ENCODE measurements at places on chromosomes 3 and 15. TPM values are rescaled to one million over a fixed set of nuclear protein-coding genes. Genes with fewer than 3 reads are reported as not detected.

IQCH gene
- 3.1 TPM for total RNA-seq

MST1R gene
- 24.4 TPM for total RNA-seq

STAB1 gene
- total RNA-seq = 0.07 TPM

TLR9 gene
- total RNA-seq = 0.07 TPM

UBR1 gene
- 29.0 TPM for total RNA-seq

STRA6 gene
- 3.5 TPM for total RNA-seq

FBXL22 gene
- total RNA-seq = 0.28 TPM

Measured in nasal cavity respiratory epithelium epithelial cell of viscerocranial mucosa (primary cell).